ENCODE measurements at places on chromosomes 4 and X.
A peak's percentile ranks its signal among the peaks of the same experiment; 100 is the strongest.

DNA sequence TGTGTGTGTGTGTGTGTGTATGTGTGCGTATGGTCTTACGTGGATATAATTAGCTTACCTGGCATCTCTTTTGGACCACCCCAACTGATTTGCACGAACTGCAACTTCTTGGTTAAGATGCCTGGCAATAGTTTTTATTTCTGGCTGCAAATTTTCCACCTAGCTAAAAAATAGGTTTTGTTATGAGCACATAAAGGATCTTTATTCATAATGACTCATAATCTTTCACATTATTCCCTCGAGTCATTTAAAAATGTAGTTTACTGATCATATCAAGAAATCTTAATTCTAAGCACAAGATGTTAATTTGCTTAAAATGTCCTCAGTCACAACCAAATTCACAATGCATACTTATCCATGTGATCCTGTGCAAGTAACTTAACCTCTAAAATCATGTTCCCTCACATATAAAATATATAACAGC, 1.5 kb downstream of the COX18 start:
- no peak for DNase-seq

GRCh38 chrX:99750721-99751120, 659.4 kb downstream of the PCDH19 start:
- DNase-seq = no peak

- no peak for DNase-seq
Measured at GRCh38 chrX:28850955-28851354, 263.7 kb downstream of the IL1RAPL1 start.

GRCh38 chr4:189660722-189661360, 279.8 kb upstream of the FRG1 start:
- DNase-seq = no peak

- DNase-seq = no peak
Measured at GRCh38 chr4:123443401-123444289, 47.0 kb downstream of the SPRY1 start.

DNA sequence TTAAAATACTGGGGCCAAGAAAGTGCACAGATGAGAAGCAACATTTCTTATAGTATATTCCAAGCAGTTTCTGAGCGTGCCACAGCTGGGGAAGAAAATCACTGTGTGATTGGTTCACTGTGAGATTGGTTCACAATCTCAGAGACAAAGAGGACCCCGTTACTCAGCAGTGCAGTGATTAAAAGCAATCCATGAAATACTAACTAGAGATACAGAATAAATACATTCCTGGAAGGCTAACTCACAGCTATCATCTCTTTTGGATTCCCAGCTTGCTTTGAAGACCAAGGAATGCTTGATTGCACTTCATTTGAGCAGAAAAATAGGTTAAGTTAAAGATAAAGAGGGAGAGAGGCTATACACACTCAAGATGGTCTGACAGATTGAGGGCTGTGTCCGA, 132.1 kb upstream of the RAPGEF2 start:
- DNase-seq = no peak

GRCh38 chr4:42123071-42123644, 29.3 kb downstream of the BEND4 start:
- DNase-seq = no peak

GRCh38 chrX:139324756-139325155, 205.8 kb upstream of the F9 start:
- no peak for DNase-seq

DNA sequence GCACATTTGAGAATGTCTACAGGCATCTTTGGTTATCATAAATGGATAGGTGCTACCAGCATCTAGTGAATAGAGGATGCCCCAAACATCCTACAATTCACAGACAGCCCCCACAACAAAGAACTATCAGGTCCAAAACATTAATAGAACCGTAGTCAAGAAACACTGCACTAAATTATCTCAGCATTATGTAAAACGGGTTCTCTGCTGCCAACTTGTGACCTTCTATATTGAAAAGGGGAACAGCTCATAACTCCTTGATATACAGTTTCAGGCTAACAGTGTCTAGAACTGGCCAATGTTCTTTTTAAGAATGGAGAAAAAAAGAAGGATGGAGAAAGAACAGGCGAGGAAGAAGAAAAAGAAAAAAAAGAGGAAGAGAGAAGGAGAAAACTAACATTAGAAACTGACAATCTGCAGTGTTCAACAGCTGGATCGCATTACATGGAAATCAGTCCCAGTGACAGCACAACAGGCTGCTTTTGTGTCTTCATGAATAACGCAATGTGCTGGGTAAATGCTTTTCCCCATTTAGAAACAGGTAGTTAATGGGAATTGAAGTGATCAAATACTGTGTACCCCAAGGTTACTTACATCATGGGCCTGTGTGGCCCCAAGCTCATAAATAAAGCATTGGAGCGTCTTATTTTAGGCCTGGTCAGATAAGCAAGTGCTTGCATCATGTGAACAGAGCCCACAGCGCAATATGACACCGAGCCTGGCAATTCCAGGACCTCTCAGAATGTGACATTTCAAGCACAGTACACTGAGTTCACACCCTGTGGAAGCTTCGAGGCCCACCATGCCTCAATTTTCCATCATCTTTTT, 339.5 kb downstream of the DHX15 start:
- DNase-seq = peak; percentile 12

- no peak for DNase-seq
Measured at GRCh38 chrX:40120838-40121580, 23.3 kb upstream of the BCOR start.

GRCh38 chrX:508163-508562, 121.5 kb upstream of the PPP2R3B start:
- no peak for DNase-seq

GRCh38 chr4:13054420-13054970, 429.6 kb downstream of the RAB28 start:
- no peak for DNase-seq

- peak; percentile 85 for DNase-seq
Measured at GRCh38 chr4:25913851-25914669, at the start of gene SMIM20. SMIM20 (plus strand) TSS chr4:25914220; CDS start chr4:25914314, 94 bp downstream.

DNA sequence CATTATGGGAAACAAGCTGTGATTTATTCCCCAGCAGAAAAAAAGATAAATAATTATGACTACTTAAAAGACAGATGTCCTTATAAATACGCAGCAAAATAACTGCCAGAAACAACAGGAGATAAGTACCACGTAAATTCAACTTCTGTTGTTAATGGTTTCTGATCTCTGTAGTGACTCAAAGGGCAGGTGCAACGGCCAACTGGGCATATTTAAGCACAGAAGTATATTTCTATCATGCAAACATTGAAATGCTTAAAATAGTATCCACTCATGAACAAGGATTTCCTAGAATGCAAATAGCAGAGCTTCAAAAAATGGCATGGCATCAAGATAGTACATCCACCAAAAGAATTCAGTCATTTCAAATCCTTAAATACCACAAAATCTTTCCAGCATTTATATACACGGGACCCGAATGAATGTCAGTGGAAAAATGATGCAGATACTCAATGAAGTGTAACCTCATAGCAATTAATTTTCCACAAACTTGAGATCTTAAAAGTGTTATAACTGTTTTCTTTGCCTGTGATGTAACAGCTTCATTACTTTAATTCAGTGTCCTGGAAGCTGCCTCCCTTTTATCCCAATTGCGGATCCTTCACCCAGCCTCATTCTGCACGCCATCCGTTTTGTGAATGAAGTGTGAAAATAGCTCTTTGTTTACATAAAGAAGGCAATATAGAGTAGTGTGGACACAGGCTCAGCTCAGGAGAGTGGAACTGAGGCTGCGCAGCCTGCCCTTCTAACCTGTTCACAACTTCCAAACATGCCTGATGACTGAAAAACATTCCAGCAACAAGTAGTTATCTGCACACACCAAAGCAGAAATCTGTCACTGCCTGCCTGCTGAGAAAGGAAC, 10.2 kb downstream of the PDGFC start:
- DNase-seq = no peak

- no peak for DNase-seq
Measured at GRCh38 chrX:24229976-24230375, 80.4 kb downstream of the ZFX start.

- no peak for DNase-seq
Measured at GRCh38 chrX:96483647-96484160, 200.9 kb upstream of the DIAPH2 start.

- no peak for DNase-seq
Measured at GRCh38 chrX:103828529-103828928, 3.5 kb downstream of the RAB9B start.

DNA sequence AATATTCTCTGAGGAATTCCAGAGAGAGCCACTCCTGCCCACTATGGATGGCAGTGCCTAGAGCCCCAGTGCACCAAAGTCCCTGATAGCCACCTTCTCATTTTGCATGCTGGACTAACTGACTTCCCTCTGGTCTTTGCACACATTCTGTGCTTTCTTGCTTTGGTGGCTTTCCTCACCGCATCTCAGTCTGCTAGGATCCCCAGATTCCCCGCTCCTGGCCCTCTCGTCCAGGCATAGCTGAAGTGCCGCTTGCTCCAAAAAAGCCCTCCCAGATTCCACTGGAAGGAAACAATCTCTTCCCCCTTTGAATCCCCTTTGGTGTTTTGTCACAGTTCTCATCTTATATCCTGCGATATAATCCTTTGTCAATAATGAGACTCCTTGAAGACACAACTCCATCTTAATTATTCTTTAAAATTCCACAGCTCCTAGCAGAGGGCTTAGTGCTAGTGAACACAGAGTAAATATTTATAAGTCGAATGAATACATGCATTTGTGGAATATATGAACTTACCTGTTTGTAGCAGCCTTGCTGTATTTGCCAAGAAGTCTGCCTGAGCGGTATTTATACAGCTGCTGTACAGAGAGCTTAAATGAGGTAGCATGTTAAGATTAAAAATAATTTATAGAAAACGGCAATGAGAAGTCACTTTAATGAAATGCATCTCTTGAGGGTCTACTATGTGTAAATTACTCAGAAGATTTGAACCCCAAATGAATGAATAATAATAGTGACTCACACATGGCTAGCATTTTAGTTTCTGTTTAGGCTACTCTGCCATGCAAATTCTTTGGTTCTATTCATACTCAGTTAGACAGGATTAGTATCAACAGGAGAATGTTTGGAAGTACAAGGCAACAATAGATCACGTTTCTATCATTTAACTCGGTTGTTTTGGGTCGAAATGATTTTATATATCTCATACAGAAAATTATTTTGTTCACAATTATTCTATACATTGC, 421.9 kb upstream of the TENM3 start:
- no peak for DNase-seq

- DNase-seq = no peak
Measured at GRCh38 chrX:50618788-50619558, 148.3 kb upstream of the DGKK start.

DNA sequence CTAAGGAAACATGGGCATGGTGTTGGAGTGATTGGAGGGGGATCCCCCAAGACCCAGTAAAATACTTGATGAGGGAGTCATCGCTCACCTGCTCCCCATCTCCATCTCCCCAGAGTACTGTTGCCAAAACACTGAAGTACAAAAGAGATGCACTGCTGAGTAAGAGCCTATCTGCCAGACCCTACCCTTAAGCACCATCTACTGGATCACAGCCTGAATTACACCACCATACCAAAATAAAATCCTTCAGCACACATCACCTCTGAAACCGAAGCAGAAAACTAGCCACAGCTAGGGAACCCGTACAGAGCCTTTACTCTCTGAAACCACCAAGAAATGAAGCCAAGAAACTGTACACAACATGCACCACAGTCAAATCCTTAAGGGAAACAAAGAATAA, 466.3 kb upstream of the ACTRT1 start:
- DNase-seq = peak; percentile 22

DNA sequence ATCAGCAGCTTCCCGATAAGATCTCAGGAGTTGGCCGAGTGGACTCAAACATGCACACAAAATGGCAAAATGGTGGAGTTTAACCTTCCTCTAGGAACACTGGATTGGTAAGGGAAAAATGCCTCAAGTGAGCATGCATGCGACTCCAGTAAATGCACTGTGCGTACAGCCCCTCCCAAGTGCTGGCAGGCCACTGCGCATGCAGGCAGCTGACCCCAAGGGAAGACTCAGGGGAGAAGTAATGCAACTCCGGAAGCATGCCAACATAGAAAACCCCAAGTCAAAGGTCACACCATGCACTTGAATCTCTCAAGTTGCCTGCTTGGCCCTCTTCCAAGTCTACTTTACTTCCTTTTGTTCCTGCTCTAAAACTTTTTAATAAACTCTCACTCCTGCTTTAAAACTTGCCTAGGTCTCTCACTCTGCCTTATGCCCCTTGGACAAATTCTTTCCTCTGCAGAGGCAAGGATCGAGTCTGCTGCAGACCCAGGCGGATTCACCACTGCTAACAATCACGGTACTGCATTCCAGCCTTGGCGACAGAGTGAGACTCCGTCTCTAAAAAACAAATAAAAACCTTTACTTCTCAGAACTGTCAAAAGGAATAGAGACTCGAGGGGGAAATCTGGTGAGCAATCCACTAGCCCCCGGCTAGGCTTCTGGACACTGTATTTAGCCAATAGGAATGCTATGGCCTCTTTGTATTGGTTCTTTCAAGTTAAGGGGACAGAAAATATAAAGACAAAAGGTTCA, 33.5 kb downstream of the NYX start:
- no peak for DNase-seq

DNA sequence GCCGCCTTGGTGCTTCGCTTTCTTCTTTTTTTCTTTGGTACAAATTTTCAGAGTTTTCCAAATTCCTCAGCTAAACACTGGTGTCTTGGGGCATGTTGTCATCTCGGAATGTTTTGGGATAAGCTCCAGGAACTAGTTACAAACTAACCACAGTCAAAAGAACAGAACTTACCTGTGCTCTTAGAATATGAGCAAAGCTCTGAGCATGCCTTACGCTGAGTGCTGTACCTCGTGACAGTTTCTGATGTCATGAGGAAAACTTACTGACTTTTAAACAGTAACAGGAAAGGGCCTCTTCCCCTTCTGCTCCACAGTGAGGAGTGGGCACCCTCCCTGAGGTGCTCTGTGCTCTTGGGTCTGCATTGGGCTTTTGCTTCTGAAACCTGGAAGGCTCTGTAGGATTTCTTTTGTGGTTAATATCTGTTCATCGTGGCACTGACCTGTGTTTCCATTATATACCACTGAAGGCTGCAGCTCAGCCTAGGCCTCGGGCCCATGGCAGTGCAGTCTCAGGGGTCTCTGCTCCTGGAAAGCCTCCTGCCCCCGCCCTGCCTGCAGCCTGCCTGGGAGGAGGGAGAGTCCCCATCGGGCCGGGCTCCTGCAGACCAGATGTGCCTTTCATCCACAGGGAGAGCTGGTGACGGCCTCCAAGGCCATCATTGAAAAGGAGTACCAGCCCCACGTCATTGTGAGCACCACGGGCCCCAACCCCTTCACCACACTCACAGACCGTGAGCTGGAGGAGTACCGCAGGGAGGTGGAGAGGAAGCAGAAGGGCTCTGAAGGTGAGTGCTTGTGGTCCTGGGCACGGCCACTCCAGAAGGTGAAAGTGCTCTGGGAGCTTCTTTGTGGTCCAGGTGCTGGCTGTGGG, 48.7 kb downstream of the NOP14 start:
- DNase-seq = no peak

DNA sequence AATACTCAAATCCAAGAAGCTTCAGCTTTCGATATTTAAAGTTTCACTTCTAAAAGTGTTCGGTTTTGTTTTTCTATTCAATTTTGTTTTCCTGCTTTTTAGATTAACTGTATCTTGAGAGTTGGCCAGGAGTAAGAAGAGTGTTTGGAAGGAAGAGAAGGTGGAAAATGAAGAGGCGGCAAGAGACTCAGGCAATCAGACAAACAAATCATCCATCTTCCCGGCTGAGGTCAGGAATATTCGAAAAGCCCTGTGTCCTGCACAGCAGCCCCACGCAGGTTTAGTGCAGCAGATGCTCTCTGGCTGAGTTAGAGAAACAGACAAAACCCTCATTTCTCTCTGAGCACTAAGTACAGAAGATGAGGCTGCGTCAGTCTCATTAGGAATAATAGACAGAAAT, 330.3 kb upstream of the NOCT start:
- DNase-seq = no peak
